ENCODE measurements at places on chromosomes 12 and 14.

- no peak for DNase-seq
Measured at GRCh38 chr12:123099560-123100192, 51.2 kb downstream of the PITPNM2 start.

DNA sequence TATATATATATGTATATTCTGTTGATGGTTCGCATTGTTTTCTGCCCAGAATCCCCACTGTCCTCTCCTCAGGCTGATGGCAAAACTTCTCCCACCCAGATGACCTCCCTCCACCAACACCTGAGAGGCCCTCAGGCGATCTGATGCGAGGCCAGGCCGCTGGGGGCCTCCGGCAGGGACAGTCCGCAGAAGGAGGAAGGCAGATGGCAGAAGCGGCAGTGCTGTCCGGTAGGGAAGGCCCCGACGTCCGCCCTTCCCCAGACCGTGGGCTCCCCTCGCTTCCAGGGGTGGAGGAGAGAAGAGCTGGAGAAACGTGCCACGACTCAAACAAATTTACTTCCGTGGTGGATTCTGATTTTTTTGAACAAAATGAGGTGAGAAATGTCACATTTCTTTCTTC is 178.3 kb upstream of the RGS6 start:
- DNase-seq: no peak

DNA sequence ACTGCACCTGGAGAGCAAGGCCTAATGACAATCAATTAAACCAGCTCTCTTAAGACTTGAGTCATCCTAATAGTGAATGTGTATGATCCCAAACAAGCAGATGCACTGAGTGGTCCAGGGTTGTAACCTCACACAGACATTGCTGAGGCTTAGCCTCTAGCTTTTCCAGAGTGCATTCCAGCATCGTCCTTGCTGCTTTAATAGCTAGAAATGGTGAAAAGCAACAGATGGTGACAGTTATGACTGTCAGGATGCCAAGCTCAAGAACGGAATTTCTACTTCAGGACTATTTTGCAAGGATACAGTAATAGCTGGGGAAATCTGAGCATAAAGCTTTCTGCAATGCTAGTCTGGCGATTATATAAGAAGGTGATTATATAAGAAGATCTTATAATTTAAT is 34.6 kb downstream of the PTPRR start:
- DNase-seq: no peak

GRCh38 chr12:131511391-131511802 is 199.5 kb upstream of the SFSWAP start:
- DNase-seq: no peak

DNA sequence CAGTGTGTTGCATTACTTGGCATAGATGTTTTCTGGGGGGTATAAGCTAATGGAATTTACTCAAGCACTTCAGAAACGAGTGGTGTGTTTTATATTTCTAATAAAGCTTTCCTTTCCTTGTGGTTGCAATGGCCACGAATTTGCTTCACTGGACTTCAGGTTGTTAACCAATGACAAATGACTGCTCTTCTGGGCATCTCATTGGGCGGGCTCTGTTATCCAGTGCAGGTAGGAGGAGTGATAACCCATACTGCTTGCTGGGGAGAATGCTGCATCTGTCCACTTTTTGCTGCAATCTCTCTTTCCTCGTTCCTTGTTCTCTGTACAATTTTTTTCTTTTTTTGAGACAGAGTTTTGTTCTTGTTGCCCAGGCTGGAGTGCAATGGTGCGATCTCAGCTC is 80.0 kb upstream of the RPH3A start:
- DNase-seq: no peak

DNA sequence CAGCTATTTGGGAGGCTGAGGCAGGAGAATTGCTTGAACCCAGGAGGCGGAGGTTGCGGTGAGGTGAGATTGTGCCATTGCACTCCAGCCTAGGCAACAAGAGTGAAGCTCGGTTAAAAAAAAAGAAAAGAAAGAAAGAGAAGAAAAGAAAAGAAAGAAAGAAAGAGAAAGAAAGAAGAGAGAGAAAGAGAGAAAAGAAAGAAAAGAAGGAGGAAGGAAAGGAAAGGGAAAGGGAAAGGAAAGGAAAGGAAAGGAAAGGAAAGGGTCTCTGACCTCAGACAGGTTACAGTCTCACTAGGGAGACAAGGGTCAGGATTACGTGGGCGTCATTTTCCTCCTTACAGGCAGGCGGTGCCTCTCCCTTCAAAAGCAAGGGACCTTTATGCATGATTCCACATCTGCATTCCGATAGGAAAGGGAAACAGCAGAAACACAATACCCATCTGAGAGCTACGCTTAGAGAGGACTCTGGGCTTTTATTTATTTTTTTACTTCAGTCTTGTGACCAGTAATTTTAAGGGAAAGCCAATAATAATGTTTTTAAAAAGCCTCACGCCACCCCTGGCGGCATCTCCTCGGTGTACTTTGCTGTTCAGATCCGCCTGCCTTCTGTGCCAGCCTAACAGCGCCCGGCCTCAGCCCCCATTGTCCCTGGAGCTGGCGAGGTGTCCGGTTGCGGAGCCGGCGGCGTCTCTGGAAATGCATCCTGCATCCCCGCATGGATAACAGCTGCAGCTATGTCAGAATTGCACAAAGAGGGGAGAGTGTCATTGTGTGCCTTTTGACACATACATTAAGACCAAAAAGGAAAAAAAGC is 945 bp upstream of the HIP1R start:
- no peak for DNase-seq

DNA sequence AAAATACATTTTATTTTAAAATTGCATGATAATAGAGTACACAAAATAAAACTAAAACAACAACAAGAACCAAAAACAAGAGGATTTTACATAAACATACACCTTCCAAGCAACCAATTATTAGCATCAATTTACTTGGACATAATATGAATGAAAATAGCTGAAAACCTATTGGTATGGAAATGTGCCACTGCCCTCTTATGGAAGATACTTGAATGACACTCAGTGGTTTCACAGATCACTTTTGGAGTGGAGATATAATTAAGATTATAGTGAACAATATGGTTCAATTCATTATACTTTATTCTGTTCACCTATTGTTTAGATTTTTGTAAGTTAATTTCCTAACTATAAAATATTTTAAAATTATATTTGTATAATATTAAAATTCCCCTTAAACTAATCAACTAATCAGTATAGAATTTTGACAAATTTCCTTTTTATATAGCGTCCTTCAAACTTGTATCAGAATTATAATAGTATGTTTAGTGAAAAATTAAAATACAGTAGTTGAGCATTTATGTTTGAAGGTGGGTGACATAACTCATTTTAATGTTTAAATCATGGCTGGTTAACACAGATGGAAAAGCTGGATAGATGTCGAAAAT is 70.1 kb downstream of the SLC6A15 start:
- no peak for DNase-seq

DNA sequence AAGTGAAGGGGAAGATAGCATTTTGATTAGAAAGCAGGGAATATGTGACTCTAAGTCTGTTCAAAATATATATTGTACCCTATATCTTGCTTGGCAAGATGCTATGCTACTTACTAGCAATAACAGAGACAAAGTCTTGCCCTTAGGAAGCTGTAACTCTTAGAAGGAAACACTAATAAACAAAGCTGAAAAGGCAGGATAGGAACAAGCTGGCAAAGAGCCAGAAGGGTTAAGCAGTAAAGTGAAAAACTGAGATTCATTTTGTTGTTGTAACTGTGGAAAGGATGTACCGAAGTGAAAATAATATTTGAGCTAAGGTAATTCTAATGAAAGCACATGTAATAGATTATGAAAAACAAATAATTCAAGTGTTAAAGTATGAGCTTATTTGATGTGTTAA is 527.1 kb upstream of the FLRT2 start:
- DNase-seq: no peak

GRCh38 chr14:74980398-74980730 is 22.4 kb upstream of the EIF2B2 start:
- DNase-seq: no peak

DNA sequence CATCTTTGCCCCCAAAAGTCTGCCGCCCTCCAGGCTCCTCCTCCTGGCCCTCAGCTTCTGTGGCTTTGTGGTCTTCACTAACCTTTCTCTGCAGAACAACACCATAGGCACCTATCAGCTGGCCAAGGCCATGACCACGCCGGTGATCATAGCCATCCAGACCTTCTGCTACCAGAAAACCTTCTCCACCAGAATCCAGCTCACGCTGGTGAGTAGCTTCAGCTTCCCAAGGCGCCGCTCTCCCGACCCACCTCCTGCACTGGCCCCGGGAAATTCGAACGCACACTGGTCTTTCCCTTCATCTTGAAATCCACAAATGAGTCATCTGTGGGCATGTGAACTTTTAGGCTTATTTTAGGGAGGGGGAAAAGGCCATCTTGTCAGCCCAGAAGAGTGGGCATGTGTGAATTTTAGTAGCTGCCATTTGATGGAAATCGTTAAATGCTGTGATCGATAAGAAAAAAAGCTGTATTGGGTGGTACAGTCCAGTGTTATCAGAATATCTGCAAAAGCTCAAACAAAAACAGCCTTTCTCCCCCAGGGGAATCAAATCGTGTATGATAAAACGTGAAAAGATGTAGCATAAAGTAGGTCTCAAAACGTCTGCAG is 700 bp downstream of the SLC35E3 start:
- DNase-seq: no peak

GRCh38 chr14:72154645-72155378 is 222.6 kb downstream of the RGS6 start:
- DNase-seq: no peak

Measured in esophagus squamous epithelium (tissue), 5 donors.